Placental epithelial cell (primary cell): ENCODE measurements at places on chromosomes 3 and 15. TPM values are rescaled to one million over a fixed set of nuclear protein-coding genes. Genes with fewer than 3 reads are reported as not detected.

The HDAC11 gene
- 8.5 and 11.0 TPM in 2 replicates for total RNA-seq

The HGD gene
- 0.65 TPM in 1 of 2 replicates, not detected in the other for total RNA-seq

The PLCH1 gene
- not detected in 2 replicates for total RNA-seq

The RHCG gene
- 0.11 and 2.4 TPM in 2 replicates for total RNA-seq

The TRPC1 gene
- 8.7 and 23.6 TPM in 2 replicates for total RNA-seq

The THPO gene
- total RNA-seq = not detected in 2 replicates

The TYRO3 gene
- 7.8 and 12.6 TPM in 2 replicates for total RNA-seq

The CLK3 gene
- 75.8 and 88.2 TPM in 2 replicates for total RNA-seq

The SPINT1 gene
- 122 and 190 TPM in 2 replicates for total RNA-seq

The COX5A gene
- 23.9 and 32.9 TPM in 2 replicates for total RNA-seq

The MESP1 gene
- total RNA-seq = 0.39 TPM in 1 of 2 replicates, not detected in the other

The BLM gene
- 3.3 and 4.3 TPM in 2 replicates for total RNA-seq

The CTXND1 gene
- not detected in 2 replicates for total RNA-seq

The SEC61A1 gene
- total RNA-seq = 152 and 329 TPM in 2 replicates

The TM4SF4 gene
- total RNA-seq = not detected in 2 replicates

The PBRM1 gene
- 70.3 and 83.8 TPM in 2 replicates for total RNA-seq

The GABPB1 gene
- total RNA-seq = 23.9 and 32.4 TPM in 2 replicates

The CCPG1 gene
- 18.8 and 32.0 TPM in 2 replicates for total RNA-seq
